ENCODE measurements at places on chromosomes 5 and 9. TPM values are rescaled to one million over a fixed set of nuclear protein-coding genes. Genes with fewer than 3 reads are reported as not detected.

Gene SV2C
- not detected for polyA plus RNA-seq

Gene TRMT10B
- 4.5 TPM for polyA plus RNA-seq

Gene HBEGF
- polyA plus RNA-seq: 20.0 TPM

Gene BICD2
- 5.5 TPM for polyA plus RNA-seq

Gene AIF1L
- polyA plus RNA-seq: 2.9 TPM

Gene DNAJC25
- 6.0 TPM for polyA plus RNA-seq

Gene CATSPER3
- polyA plus RNA-seq: 0.76 TPM

Gene FOXD1
- polyA plus RNA-seq: 0.34 TPM

Gene PROB1
- polyA plus RNA-seq: 0.32 TPM

Gene DBH
- not detected for polyA plus RNA-seq

Gene WNT8A
- polyA plus RNA-seq: not detected

Gene GRXCR2
- polyA plus RNA-seq: not detected

Gene DIAPH1
- 33.4 TPM for polyA plus RNA-seq

Gene RORB
- 0.09 TPM for polyA plus RNA-seq

Gene ZNF879
- polyA plus RNA-seq: 1.2 TPM

Gene PCDHA1
- polyA plus RNA-seq: 0.11 TPM

Gene RLN2
- 0.41 TPM for polyA plus RNA-seq

Gene PCDHGA5
- polyA plus RNA-seq: 0.43 TPM

Gene TRPM3
- 0.09 TPM for polyA plus RNA-seq

Gene TAF11L13
- not detected for polyA plus RNA-seq

Gene PLAA
- 15.5 TPM for polyA plus RNA-seq

Gene CDC25C
- 0.03 TPM for polyA plus RNA-seq

Gene GNA14
- 0.83 TPM for polyA plus RNA-seq

Gene PCDHGB3
- polyA plus RNA-seq: 0.34 TPM

Gene PCDHGA3
- polyA plus RNA-seq: 0.54 TPM

Gene MXD3
- 11.1 TPM for polyA plus RNA-seq

Gene PCDHGC5
- polyA plus RNA-seq: 0.56 TPM

Gene AJM1
- polyA plus RNA-seq: 1.7 TPM

Gene GPR21
- 0.37 TPM for polyA plus RNA-seq

Gene GAPVD1
- 6.2 TPM for polyA plus RNA-seq

Gene MARCHF3
- 2.8 TPM for polyA plus RNA-seq

Gene MELK
- polyA plus RNA-seq: 0.34 TPM

Gene PTGR1
- 58.4 TPM for polyA plus RNA-seq

Gene BHMT
- polyA plus RNA-seq: 0.24 TPM

Gene UAP1L1
- 6.0 TPM for polyA plus RNA-seq
